ENCODE measurements at places on chromosomes 16 and 17.

GRCh38 chr16:80946481-80946880, 60.2 kb downstream of the CMC2 start:
- DNase-seq = no peak

GRCh38 chr16:19882186-19882585, 2.5 kb downstream of the GPRC5B start:
- DNase-seq = no peak

DNA sequence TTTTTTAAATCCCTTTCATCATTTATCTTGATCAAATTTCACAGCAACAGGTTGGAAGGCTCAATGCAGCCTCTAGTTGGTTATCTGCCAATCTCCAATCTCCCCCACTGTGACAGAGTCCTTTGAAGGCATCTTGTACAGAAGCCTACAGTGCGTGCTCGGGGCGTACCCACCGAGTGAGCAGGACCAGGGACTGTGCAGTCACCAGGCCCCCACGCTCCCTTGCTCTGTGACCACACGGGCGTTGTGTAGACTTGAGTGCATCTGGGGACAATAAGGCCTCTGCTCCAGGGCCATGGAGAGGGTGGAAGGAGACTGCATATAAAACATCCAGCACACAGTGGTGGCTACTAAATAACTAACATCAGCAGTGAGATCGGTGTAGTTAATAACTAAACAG, 63.4 kb downstream of the GTF3C1 start:
- DNase-seq = no peak

- no peak for DNase-seq
These were observed 3.7 kb downstream of the PPP4C start for GRCh38 chr16:30079480-30079879.

GRCh38 chr16:77558786-77559185, 124.0 kb upstream of the ADAMTS18 start:
- DNase-seq = no peak

- DNase-seq = no peak
These were observed 390.4 kb downstream of the SOX9 start for GRCh38 chr17:72511242-72511641.

- peak; percentile 26 for DNase-seq
These were observed 20.6 kb downstream of the NPTX1 start for GRCh38 chr17:80455784-80456183.

DNA sequence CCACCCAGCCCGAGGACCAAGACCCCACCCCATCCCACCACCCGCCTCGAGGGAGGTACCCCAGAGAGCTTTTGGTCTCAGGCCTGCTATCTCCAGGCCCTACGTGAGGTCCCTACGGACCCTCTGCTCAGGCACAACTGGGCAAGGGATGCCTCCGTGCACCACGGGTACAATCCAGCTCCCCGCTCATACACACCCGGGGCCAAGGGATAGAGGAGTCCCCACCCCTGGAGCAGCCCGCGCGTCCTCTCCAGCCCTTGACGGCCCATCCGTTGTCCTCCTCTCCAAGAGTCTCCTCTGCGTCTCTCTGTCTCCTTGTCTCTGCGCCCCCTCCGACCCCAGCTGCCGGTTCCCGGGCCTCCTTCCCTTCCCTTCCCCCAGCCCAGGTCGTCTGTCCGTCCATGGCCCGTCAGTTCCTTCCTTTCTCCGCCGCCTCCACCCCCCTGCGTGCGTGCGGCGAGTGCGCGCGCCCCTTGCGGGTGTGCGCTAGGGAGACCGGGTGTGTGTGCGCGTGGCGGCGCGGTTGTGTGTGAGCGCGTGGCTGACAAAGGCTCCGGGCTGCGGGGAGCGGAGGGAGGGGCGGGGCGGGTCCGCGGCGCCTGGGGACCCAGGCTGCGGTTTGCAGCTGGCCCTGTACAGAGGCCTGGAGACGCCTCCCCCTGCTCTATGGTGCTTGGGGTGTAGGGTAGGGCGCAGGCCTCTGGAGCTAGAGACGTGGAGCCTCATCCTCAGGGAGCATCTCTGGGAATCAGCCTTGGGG, 930 bp downstream of the SPNS2 start:
- peak; percentile 84 for DNase-seq

DNA sequence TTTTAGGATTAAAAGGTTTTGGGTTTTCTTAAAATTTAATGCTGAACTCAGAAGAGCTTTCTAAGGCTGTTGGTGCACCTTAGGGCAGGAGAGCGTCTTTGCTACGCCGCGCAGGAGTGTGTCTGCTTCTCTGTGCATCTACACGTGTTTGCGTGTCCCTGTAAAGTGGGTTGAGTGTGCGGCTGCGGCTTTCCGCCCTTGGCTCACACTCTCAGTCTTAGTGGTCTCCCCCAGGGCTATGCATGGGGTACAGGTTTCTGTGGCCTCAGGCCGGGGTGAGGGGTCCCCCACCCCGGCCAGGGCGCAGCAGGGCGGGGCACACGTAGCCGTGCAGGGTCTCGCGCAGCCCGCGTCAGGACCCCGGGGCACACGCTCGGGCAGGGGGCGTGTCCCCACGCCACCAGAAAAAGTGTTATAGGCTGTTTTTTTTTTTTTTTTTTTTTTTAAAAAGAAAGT, 727 bp upstream of the TENT4B start:
- DNase-seq = peak; percentile 75

GRCh38 chr16:12258861-12259645, 282.5 kb downstream of the SNX29 start:
- no peak for DNase-seq

DNA sequence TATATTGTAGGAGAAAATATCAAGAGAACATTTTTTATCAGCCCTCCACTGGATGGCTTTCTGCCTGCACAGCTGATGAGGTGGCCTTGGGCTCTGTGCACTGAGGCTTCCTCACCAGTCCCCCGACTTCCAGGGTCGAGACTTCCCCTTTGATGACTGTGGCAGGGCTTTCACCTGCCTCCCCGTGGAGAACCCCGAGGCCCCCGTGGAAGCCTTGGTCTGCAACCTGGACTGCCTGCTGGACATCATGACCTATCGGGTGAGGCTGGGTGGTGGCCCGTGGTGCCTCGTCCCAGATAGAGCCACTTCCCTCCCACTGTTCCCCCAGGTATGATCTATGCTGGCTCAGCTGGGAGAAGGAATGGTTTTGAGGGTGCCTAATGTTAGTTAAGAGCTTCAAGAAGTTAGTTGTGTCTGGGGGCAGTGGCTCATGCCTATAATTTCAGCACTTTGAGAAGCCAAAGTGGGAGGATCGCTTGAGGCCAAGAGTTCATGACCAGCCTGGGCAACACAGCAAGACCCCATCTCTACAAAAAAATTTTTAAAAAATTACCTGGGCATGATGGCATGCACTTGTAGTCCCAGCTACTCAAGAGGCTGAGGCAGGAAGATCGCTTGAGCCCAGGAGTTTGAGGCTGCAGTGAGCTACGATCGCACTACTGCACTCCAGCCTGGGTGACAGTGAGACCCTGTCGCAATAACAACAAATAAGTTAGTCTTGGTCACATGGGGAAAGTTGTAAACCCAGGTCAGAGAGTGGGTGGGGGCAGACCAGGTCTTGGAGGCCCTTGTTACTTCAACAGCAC, 11.8 kb downstream of the FCSK start:
- DNase-seq = peak; percentile 46

DNA sequence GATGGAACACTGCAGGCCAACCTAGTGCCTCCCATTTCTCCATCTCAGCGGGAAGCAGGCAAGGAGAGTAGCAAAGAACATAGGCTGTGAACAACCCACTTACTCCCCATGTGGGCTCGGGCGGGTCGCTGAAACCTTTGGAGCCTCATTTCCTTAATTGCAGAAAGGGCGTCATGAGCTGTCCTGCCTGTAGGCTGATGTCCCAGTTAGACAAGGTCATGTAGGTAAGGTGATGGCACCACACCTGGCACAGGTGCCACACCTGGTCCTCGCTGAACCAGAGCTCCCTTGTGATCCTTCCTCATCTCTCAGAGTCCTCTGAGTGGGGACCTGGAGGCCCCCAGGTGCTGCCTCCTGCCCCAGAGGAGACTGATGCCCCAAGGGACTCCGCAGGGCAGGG, 22.9 kb downstream of the ABCC3 start:
- DNase-seq = no peak

DNA sequence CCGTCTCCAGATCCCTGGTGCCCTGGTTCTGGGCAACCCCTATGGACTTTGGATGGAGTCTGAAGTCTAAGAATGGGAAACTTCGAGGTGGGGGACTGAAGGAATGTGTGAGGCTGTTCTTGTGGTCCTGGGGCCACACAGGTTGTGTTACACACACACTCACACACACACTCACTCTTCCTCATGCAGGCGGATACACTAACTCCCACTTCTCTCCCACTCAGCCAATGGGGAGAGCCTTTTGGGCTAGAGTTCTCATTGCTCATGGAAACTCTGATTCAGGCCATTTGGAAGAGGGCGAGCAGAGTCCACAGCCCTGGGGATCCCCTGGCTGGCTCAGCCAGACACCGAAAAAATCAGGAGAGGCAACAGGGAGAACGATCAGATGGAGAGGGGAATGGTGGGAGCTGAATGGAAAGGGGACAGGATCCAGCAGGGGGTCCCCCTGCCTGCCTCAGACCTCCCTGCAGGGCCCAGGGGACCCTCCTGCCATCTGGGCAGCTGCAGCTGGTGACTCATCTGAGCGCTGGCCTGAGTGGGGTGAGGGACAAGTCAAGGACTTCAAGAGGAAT, 9.1 kb downstream of the IGFBP4 start:
- no peak for DNase-seq

DNA sequence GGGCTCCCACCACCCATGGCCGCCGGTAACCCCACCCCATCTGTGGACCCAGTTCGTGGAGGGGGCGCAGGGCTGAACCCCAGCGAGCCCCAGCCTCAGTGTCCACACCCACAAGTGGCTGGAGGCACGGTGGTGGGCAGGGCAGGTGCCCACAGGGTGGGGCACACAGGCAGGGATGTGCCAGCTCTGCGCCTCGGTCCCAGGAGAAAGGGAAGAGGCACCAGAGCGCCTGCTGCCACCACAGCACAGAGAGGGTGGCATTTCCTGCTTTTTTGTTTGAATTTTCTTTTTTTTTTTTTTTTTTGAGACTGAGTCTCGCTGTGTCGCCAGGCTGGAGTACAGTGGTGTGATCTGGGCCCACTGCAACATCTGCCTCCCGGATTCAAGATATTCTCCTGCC, 19.0 kb downstream of the ZFPM1 start:
- DNase-seq = no peak

DNA sequence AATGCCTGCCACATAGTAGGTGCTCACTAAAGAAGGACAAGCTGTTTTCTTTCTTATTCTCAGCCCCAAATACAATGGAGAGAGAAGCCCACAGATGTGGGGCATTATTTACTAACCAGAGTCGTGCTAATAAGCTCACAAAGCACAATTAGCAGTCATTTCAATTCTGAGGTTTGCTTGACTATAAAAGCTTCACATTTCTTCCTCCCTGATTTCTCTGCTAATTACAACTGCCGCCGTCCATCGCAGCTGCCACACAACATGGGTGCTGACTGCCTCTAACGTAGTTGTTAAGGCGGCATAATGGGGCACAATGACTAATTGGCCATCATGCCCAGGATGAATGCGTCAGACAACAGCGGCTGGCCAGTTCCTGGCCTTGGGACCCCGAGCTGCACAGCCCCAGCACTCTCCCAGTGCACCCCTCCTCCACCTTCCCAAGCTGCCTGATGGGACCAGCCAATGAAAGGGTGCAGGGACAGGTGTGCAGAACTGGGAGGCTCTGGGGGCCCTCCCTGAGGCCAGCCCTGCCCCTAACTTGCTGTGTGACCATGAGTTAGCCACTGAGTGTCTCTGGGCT, 109.2 kb downstream of the CCT6B start:
- DNase-seq = no peak

DNA sequence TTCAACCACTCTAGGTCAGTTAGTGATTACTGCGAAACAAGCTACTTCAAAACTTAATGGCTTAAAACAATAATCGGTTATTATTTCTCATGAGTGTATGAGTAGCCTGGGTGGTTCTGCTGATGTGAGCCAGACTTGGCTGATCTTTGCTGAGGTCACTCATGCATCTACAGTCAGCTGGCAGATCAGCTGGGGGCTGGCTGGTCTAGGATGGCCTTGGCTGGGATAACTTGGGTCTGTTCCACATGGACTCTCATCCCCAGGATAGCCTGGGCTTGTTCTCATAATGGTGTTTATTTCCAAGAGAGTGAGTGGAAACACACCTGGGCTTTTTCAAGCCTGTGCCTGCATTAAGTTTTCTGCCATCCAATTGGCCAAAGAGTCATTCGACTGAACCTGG, 13.0 kb downstream of the CCDC182 start:
- DNase-seq = no peak

DNA sequence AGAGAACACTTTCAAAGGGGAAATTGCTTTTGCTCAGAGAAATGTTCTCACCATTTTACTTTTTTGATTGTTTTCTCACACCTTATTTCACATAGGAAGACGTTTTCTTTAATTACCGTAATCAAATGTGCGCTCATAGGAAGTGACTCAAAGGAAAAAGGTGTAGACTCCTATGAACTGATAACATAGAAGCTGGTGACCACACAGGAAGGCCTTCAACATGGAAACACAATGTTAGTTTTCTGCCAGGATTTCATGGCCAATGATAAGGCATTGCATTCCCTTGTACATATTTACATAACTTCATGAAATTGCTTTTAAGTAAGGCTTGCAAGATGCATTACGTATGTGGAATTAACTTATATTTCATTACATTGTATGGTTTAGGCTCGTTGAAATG, 40.9 kb upstream of the KCNJ16 start:
- no peak for DNase-seq

- no peak for DNase-seq
These were observed 214.6 kb downstream of the SNX29 start for GRCh38 chr16:12191102-12191501.

GRCh38 chr17:36992701-36993100, 43.9 kb downstream of the AATF start:
- DNase-seq = no peak

- DNase-seq = peak; percentile 55
These were observed 3.5 kb upstream of the LCMT1 start for GRCh38 chr16:25108054-25108453.

DNA sequence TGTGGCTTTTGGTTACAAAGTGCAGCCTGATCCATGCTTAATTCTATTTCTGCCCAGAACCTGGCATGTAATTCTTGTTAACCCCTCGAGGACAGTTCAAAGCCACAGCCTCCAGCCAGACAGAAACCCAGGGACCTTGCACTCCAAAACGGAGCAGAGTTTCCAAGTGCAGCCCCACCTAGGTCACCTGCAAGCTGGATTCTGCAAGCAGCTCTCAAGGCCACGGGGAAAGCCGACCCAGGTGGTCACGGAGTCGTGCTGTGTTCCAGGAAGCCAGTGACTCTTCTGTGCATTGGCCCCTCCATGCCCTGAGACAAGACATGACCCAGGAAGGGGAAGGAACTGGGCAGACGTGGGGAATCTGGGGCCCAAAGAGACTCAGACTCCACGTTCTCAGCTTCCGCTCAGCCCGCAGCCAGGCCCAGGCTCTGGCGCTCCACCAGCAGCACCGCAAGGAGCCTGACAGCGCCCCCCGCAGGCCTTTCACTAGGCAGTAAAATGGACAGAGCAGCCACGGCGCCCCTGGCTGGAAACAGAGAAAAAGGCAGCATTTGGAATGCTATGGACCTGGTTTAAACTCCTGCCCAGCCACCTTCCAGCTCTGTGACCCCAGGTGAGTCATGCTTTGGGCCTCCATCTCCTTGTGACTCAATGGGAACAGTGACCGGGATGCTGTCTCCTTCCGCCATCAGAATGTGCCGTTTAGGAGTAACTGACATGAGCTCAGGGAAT, 27.3 kb upstream of the GSG1L start:
- DNase-seq = no peak
